ENCODE measurements at places on chromosomes 5 and 9.
A peak's percentile ranks its signal among the peaks of the same experiment; 100 is the strongest.

DNA sequence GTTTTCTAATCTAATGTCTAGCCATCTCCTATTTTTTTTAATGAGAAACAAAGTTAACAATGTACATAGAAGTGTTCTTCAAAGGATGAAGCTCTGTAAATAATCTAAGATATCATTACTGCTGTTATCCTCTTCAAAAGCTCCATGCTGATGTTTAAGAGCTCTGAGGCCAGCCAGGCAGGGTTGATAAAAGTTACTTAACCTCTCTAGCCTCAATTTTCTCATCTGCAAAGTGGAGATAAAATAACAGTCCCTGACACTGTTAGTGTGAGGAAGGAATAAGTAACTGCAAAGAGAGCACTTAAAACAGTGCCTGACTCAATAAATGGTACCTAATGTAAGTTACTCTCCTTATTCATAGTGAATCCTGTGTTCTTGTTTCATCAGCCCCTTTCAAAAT, 60.1 kb downstream of the LHFPL2 start:
- DNase-seq: no peak

GRCh38 chr9:115013998-115014397, 83.6 kb upstream of the TNFSF8 start:
- DNase-seq: peak; percentile 74

DNA sequence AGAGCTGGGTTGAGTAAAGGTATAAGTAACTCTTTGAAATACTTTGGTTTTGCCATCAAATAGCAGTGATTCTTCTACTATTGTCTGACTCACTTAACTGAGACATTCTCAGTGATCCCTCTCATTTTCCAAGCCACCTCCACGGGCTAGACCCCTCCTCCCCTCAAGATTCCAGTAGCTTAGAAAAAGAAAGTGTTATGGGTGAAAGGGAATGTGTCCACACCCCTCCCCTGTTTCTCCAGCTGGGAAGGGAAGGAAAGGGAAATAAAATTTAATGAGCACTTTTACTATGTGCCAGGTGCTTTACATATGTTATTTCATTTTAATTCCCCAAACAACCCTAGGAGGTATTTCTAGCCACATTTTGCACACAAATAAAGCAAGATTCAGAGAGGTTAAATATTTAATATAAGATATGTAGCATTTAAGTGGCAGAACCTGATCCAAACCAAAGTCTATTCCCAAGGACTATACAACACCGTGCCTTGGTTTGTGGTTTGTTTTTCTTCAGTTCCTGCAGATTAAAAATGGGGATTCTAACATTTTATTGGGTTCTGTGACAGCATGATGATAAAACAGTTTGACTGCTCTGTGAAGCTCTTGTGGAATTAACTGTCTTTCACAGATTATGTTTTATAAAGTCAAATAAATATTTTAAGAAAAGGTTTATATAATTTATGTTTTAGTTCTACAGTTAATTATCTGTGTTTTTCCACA, 135.9 kb downstream of the ZSWIM6 start:
- no peak for DNase-seq

GRCh38 chr9:119216651-119217331, 152.4 kb downstream of the BRINP1 start:
- DNase-seq: no peak

All from glutamatergic neuron (in vitro differentiated cells).